Right kidney (tissue), 9 donors: ENCODE measurements at places on chromosomes 16 and 17.
A peak's percentile ranks its signal among the peaks of the same experiment; 100 is the strongest.

DNA sequence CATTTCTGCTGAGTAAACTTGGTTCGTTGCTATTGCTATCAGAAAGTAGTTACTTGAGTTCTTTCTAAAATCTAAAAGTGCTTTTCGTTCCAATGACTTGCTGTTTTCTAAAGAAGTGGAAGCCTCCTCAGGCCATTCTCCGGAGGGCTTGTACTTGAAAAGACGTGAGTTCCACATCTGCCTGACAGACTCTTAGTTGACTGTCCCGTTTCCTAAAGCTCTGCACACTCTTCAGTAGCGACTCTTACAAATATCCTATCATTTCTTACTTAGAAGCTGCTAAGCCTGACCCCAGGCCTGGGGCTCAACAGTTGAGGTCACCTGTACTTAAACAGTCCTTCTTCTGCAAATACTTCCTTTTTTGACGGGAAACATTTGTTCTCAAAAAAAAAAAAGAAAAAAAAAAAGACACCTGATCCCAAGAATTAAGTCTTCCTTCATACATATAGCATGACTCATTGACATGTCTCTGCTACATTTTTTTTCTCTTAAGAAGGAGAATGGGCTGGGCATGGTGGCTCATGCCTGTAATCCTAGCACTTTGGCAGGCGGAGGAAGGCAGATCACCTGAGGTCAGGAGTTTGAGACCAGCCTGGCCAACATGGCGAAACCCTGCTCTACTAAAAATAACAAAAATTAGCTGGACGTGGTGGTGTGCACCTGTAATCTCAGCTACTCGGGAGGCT, 61.5 kb downstream of the DHRS7C start:
- DNase-seq: no peak

- peak; percentile 73 for DNase-seq
Measured at GRCh38 chr16:71894229-71894920, 956 bp upstream of the IST1 start.

- peak; percentile 81 for DNase-seq
Measured at GRCh38 chr17:78128551-78129350, at the start of gene TMC6. Gene TMC6 (minus strand): TSS chr17:78128755. CDS start chr17:78126832, 1,923 bp downstream.

GRCh38 chr17:74987909-74988711, 678 bp downstream of the CDR2L start:
- DNase-seq: peak; percentile 95

DNA sequence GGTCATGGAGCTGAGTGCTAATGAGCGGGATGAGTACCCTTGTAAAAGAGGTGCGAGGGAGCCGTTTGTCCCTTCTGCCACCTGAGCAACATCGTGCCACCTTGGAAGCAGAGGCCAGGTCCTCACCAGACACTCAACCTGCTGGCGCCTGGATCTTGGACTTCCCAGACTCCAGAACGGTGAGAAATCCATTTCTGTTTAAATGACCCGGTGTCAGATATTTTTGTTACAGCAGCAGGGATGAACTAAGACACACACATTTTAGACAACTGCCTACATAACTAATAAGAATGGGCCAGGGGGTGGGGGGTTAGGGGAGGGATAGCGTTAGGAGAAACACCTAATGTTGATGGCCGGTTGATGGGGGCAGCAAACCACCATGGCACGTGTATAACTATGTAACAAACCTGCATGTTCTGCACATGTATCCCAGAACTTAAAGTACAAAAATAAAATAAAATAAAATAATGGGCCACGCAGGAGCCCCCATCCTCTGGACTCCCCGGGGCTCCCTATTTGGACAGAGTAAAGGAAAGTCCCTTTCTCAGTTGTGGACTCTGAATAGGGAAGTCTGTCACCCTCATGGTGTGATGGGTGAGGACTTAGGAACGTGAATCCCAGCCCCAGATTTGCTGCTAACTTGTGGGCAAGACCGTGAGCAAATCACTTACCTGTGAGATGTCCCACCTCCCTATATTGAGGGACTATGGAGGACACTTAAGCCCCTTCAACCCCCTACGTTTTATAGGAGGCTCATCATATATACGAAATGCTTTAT, 60.6 kb upstream of the DNAH17 start:
- no peak for DNase-seq

DNA sequence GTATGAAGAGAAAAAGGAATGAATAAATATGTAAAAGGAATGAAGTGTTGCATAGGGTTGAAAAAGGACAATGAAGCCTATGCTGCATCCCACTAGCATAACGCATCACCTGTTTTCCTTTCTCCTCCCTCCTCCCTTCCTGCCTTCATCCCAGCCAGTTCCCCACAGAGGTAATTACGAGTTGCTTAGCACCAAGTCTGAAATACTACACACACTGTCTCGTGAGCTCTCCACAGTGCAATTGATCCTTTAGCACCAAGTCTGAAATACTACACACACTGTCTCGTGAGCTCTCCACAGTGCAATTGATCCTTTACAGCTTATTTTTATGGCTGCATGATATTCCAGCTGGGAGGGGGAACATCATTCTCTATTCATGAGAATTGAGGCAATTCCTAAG, 1.1 kb upstream of the DRC7 start:
- no peak for DNase-seq

- peak; percentile 62 for DNase-seq
Measured at GRCh38 chr17:1515640-1516387, 598 bp downstream of the INPP5K start.

DNA sequence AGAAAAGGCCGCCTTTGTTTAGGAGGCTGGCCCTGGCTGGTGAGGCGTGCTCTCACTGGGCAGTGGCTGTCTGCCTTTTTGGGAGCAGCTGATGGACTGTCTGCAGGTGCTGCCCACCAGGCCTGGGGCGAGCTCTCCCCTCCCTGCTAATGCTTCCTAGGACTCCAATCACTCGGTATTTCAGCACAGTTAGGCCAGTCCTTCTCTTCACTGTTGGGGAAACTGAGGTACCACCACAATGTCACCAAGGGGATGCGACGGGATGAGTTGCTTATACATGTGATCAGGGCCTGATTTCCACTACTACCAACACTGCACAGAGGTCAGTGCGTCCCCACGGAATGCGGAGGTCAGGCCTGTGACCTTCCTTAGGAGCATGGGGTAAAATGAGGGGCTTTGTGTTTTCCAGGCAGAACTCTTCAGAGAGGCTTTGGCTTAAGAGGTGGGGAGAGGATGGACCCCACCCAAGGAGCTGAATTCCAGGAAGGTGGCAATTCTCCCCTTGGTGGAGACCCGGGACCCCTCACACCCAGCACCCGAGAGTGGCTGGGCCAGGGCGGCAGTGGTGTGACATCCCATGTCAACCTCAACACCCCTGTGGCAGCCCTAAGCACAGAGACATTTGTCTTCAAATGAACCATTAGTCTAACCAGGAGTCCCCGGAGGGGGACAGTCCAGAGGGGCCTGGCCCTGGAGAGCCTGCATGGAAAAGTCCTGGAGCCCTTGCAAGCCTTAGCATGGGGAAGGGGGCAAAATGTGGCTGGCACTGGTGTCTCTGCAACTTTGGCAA, 86.4 kb downstream of the N4BP1 start:
- DNase-seq: no peak

DNA sequence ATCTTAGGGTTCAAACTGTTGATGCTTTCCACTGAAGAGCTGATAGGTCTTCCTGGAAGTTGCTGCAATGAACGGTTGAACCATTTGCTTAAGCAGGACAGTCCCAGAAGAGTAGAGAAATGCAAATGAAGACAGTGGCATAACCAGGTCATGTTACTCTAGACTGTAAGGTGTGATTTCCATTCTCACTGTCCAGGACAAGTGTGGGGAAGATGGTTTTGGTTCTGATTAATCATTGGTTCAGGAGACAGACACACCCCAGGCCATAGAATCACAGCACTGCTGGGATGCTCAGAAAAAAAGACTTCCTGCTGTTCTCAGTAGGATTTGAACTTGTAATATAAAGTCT, 34.8 kb upstream of the XYLT2 start:
- DNase-seq: no peak

DNA sequence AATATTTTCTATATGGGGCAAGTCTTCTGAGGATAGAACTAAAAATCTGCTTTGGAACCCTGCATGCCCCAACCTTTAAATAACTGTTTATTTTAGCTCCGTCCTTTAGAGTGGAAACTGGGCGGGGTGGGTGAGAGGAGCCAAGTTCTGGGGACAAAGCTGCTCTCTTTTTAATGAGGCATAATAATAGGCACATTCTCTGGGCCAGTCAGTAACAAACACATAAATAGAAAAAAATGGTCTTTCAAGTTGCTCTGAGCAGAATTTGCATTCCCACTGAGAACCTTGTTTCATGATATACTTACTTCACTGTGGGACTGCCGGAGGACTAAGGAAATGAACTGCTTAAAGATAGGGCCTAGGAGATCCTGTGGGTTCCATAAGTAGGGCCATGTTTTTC, 51.5 kb downstream of the KNOP1 start:
- DNase-seq: no peak

DNA sequence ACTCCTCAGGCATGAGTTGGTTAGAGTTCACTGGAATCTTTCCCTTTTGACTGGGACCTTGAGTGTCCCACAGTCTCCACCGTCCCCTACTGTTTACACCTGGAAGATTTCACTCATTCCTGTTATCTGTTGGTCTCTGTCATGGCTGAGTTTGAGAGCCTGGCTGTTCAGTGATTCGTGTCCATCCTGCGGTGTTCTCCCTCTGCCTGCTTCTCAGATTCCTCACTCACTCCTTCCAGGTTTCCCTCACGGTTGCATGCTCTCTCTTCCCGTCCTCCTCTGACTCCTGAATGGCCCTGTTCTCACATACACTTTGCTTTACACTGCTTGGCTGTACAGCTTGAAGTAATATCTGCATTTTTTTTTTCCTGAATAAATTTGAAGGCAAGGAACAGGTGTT, 24.5 kb downstream of the OR1D5 start:
- DNase-seq: peak; percentile 21

DNA sequence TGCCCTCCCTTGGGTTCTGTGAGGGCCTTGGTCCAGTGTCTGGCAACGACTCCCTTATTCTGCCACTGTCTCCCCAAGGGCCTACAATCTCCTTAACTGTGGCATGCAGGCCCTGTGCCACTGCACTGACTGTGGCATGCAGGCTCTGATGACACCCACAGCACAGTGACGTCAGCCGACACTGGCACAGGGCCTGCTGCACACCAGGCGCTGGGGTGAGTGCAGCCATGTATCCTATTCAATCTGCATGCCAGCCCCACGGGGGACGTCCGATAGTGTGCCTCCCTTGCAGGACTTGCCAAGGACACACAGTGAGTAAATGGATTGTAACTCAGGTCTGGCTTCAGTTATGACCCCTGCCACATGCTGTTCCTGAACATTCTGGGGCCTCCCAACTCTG, 39.8 kb upstream of the RASD1 start:
- no peak for DNase-seq

DNA sequence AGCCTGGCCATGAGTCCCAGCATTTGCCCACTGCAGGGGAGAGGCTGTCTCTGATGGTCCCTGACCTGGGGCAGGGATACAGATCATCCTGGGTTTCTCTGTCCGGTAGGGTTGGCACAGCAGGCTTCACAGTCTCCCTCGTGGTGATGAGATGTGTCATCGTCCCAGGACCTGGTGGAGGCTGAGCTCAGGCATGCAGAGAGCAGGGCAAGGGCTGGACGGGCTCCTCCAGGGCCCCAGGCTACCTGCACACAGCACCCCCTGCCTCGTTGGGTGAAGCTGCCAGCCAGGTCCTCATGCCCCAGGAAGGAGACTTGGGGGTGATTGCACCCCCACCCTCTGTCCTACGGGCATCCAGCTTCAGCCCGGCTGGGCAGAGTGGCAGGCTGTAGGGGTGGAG, 155.8 kb upstream of the GSE1 start:
- no peak for DNase-seq

DNA sequence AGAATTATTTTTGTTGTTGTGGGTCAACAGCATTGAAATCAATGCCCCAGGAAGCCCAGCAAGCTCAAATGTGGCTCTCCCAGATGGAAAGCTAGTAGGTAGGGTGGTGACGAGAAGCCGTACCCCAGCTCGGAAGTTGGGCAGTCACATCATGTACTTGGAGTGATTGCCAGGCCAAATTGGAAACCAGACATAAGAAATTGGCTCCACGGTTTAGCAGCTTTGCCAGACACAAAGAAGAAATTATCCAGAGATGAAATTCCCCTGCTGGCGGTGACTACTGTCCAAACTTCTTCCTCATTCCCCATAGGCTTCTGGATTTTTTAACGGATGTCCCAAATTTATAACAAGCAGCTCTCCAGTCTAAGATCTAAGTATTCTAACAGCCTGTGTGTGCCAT, 95.9 kb downstream of the OR1D5 start:
- DNase-seq: no peak

- no peak for DNase-seq
Measured at GRCh38 chr16:81703177-81704155, 75.6 kb upstream of the PLCG2 start.

GRCh38 chr17:64423881-64424280, 25.0 kb upstream of the MILR1 start:
- DNase-seq: no peak

GRCh38 chr17:72962106-72962505, 130.4 kb downstream of the SLC39A11 start:
- no peak for DNase-seq

DNA sequence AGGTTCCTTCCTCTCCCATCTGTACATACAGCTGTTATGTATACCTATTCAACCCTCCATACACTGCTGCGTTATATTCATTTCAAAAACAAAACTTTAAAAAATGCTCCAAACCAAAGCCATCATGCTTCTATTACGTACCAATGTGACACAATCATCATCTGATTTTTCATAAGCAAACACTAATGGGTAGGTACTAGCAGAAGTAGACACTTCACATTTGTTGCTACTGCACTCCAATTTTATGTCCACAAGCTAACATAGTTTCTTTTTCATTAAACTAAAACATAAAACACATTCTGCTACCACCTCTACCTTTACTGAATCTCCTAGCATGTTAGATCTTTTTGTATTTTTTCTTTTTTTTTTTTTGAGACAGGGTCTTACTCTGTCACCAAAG, 57.5 kb downstream of the PARN start:
- DNase-seq: no peak

DNA sequence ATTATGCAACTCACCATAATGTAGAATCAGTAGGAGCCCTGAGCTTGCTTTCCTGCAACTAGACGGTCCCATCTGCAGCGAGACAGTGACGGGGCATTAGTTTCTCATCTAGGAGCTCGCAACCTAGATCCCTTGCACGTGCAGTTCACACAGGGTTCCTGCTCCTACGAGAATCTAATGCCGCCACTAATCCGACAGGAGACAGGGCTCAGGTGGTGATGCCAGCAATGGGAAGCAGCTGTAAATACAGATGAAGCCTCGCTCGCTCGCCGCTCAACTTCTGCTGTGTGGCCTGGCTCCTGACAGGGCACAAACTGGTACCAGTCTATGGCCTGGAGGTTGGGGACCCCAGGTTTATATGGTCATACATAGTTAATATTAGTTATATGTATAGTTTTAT, 394.5 kb downstream of the NPIPA8 start:
- no peak for DNase-seq

- peak; percentile 16 for DNase-seq
Measured at GRCh38 chr17:51258756-51259563, 889 bp downstream of the MBTD1 start.
